ENCODE measurements at places on chromosomes 3 and 15.
A peak's percentile ranks its signal among the peaks of the same experiment; 100 is the strongest.

- DNase-seq: no peak
Observed at GRCh38 chr3:187960820-187961219, 193.1 kb upstream of the LPP start.

GRCh38 chr3:96209699-96210098, 604.7 kb upstream of the EPHA6 start:
- DNase-seq: no peak

- DNase-seq: no peak
Observed at GRCh38 chr15:93110502-93111040, 21.6 kb upstream of the RGMA start.

DNA sequence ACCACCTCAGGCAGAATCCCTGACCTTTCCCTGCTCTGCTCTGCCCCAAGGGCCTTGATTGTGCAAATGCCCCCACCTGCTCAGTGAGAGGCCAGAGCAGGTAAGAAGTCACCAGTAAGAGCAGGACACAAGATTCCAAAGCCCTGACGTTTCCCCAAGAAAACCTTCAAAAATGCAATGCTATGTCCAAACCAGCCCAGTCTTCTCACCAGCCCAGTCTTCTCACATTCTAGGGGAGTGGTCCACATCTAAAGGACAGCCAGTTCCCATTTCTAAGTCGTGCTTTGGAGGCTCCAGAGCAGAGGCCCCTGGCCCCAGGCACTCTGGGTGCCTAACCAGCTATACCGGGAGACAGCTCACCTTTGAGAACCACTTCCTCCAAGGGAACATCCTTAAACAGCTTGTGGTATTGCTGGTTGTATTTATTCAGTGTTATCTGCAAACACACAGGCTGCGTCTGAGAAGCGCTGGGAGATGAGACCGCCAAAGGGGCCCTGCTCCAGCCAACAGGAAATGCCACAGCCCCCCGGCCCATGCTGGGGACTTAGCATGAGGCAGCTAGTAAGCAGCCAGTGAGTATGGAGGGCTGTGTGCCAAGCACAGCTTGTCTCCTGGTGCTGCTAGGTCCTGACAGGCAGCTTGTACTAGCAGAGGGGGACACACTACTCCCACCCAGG, 29.3 kb downstream of the GRAMD2A start:
- no peak for DNase-seq

DNA sequence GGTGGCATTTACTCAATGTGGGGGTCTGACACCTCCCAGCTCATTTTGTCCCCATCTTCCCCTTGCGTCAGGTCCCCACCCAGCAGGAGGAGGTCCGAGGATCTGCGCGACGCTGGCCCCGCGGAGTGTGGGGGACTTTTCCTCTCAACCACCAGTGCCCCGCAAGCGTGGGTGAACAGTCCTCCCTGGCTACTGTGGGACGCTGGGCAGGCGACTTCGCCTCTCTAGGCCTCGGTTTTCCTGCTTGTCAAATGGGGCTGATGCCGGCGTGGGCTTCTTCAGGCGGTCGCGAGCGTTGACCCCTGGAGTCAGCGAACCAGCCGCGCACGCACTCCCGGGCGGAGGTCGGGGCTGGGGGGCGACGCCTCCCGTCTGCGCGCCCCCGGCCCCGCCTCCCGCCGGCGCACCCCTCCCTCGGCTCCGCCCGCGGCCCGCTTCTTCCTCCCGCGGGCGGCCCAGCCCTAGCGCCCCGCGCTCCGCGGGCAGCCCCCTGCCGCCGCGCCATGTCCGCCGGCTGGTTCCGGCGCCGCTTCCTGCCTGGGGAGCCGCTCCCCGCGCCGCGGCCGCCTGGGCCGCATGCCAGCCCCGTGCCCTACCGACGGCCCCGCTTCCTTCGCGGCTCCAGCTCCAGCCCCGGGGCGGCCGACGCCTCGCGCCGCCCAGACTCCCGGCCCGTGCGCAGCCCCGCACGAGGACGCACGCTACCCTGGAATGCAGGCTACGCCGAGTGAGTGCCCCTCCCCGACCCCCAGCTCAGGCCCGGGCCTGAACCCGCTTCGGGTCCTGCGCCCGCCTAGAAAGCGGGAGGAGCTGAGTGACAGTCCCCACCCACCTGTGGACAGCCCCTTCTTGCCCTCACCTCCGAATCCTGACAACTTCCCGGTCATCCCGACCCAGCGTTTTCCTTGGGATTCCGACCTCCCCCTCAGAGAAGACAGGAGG, at the start of gene PPM1M:
PPM1M (plus strand) TSS at position 438 of the 942 bp plus-strand sequence; CDS start at position 504, 66 bp downstream.
- peak; percentile 74 for DNase-seq

GRCh38 chr3:10950476-10951294, 41.9 kb upstream of the SLC6A1 start:
- DNase-seq: peak; percentile 19

DNA sequence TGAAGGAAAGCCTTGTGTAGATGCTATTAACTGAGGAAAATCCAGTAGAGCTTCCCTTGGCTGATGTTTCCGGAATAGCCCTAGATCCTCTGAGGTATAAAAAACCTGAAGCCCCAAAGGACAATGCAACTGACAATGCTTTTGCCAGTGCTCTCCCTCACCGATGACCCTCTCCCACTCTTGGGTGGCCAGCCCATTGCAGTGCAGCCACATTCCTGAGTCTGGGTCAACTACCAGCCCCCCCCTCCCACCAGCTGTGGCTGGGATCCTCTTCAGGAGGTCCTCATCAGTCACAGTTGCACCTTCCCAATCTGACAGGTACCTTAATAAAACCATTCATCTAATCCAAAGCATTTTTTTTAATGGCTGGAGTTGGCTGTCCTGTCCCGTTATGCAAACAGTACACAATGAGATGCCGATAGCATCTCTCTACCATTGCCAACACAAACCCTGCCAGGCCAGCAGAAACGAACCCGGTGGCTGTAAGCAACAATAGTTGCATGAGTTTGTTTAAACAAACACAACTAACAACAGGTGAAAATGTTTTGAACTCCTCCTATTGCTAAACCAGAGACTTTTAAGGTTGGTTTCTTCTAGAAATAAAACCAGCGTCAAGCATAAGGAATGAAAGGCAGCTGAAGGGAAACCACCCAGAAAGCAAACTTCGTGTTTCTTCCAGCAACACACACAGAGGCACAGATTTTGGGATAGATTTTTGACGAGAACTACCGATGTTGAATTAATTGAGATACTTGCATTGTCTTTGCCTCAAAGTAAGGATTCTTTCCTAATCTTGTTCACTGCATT, 128.3 kb upstream of the ARHGEF3 start:
- DNase-seq: no peak

DNA sequence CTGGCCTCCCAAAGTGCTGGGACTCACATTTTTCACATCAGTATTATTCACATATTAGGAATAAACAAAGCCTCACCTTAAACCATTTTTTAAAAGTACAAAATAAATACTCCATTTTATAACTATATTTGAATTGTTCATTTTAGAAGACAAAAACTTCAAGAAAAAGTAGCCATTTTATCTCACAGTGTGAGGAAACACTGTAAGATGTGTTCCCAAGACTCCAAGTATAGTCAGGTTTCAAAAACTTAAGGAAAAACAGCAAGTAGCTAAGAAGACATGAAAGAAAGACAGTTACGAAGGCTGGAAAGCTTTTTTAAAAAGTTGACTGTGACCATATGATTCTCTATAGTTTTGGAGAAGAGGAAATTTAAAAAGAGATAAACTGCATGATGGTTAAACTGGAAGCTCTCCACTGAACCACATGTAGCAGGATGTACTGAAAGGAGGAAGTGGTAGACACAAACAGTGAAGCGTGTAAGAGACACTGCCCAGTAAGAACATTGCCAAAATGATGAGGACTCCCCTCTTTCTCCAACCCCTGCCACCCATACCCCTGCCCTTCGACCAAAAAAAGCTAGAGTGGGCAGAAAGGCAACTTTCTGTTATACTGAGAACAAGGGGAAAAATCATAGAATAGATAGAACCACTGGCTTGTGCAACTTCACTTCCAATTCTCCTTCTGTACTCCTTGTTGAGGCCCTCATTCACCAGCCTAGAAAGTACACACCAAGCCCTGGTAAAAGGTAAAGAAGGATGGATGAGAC, 6.2 kb upstream of the TMF1 start:
- peak; percentile 24 for DNase-seq

GRCh38 chr15:90086868-90087268, 15.4 kb downstream of the IDH2 start:
- peak; percentile 75 for DNase-seq

GRCh38 chr15:101191242-101191641, 60.6 kb downstream of the CHSY1 start:
- DNase-seq: no peak

Measured in activated T-cell treated with anti-CD3 and anti-CD28 coated beads, Interleukin-2, amount 50 U/mL, for 48 hours (primary cell).